Right kidney (tissue), 9 donors: ENCODE measurements at places on chromosomes 5 and 9.

DNA sequence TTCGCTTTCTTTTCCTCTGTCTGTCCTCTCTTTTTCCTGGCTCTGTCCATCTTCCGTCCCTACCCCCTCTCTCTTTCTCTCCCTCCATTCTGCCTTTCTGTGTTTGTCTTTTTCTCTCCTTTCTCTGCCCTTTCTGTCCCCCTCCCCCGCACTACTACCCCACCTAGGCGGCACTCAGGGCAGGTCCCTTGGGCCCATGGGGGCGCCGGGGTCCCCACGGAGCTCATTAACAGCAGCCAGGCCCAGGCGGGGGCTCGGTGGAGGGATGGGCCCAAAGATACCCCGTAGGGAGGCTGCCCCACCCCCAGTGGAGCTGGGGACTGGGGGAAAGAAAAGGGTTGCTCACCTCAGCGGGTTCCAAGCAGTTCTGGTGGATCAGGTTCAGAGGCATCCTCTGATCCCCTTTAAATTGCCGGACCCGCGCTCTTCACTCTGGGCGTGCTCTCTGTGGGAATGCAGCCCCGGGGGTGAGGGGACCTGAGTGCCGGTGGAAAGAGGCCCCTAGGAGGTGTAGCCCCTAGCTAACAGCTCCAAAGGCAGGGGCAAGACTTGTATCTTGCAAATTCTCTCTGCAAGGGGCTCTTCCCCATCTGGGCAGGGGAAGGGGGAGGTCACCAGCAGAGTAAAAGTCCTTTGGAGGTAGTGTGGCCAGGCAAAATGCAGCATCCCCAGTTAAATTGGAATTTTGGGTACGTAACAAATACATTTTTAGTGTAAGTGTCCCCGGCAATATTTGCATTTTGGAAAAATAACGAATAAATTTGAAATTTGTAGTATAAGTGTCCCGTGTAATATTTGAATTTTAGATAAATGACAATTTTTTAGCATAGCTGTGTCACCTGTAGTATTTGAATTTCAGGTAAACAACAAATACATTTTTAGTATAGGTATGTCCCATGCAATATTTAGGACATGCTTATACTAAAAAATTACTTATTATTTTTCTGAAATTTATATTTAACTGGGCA lies 7.4 kb downstream of the LHX2 start:
- peak; percentile 62 for DNase-seq

- peak; percentile 57 for DNase-seq
These were observed 30.1 kb upstream of the PDE8B start for GRCh38 chr5:77180167-77181081.

DNA sequence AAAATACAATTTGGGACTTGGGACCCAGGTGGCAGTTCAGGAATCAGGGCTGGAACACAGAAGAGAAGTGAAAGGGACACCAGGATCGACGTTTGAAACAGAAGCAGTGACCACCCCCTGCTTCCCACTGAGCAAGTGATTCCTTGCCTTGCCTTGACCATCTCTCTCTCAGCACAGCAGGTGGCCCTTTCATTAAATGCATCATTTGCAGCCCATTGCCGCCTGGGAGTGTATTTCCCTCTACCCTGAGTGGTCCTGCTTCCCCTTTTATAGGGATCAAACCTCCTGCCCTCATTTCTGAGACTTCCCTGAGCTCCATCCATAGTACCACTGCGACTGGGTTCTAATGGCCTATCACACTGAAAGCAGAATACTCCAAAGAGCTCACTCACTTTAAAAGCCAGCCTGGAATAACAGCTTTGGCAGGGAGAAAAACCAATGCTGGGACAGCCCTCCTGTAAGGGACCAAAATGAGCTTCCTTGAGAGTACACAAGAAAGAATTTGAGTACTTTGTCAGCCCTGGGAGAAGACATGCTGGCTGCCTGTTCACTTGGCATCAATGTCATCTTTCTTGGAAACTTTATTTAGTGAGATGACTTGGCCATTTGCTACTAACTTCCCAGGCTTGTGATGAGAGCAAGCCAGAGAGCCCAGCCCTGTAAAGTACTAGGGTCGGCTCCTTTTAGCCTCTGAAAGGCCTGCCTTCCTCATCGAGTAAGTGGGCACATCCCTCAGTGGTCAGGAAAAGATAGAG lies 149.7 kb downstream of the SLIT3 start:
- DNase-seq: no peak

- DNase-seq: no peak
These were observed 135.7 kb downstream of the ADAMTS2 start for GRCh38 chr5:179209359-179210150.

- no peak for DNase-seq
These were observed 33.2 kb upstream of the ASTN2 start for GRCh38 chr9:117448066-117448465.

DNA sequence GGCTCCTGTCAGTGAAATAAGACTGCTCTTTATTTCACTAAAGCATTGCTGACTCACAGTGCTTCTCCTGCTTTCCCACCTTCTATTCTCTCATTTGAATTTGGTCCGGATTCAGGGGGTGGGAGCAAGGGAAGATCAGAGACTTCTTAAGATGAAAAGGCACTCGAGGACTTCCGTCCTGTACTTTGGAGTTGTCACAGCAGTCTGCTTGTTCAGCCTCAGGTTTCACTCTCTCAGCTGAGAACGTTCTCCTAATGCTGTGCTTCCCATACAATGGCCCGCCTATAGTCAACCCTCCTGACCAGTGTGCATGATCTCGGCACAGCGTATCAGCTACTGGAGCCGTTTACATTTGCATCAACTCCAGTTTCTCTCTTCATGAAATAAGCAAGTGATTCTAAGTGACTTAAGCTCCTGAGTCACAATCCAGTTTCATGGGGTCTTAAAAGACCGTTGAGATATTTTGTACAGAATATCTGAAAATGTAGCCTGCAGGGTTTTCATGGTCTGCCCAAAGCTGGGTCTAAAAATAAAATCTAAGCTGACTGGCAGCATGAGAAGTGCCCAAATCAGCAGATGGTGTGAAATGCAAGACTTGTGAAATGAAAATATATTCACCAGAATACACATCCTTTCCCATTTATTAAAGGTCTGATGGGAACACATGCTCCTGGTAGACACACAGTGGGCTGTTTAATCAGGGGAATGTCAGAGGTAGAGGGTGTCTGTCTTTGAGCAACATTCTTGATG lies 145.0 kb downstream of the ADCY2 start:
- DNase-seq: no peak

DNA sequence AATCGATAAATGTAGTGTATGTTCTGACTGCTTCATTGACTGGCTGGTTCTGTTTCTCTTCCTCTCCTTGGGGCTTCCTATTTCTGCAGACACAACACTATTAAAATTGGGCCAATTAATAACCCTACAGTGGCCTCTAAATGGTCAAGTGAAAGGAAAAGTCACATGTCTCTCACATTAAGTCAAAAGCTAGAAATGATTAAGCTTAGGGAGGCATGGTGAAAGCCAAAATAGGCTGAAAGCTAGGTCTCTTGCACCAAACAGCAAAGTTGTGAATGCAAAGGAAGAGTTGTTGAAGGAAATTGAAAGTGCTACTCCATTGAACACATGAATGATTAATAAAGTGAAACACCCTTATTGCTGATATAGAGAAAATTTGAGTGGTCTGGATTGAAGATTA lies 58.2 kb downstream of the CCNH start:
- peak; percentile 2 for DNase-seq

GRCh38 chr5:137310051-137310730 lies 188.9 kb downstream of the SPOCK1 start:
- no peak for DNase-seq

- DNase-seq: no peak
These were observed 163.9 kb downstream of the ARRDC3 start for GRCh38 chr5:91219091-91219802.

DNA sequence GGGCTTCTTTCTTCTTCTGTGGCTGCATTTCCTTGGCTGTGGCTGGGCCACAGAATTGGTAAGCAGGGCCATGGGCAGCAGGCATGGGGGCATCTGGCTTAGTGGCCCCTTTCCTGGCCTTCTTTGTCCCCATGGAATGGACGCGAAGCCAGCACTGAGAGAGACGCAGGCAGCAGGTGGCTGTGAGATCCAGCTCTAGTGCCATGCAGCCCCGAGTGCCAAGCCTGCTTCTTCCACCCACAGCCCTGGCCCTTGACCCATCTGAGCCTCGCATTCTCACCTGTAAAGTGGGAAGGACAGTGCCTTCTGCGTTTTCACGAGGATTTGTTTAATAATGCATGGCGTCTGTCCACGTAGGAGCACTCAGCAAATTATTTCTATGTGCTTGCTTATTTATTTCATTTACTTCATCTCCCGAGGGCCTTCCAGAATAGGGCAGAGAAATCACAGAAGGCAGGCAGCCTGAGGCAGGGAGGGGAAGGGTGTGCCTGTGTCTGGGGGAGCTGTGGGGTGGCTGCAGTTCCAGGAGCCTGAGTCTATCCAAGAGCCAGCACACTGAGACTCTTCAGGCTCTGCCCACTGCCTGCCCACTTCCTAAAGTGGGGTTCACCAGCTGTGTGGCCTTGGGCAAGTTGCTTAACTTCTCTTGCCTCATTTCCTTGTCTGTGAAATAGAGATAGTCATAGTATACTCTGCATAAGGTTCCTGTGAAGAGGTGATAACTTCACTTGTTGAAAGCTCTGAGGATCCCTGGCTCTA lies 55.2 kb downstream of the NTNG2 start:
- DNase-seq: no peak

GRCh38 chr9:96071076-96071814 lies 195.8 kb downstream of the ERCC6L2 start:
- DNase-seq: no peak

- DNase-seq: no peak
These were observed 1.8 kb upstream of the FAM78A start for GRCh38 chr9:131277910-131278701.

- DNase-seq: peak; percentile 89
These were observed 1057.7 kb upstream of the DMAC1 start for GRCh38 chr9:8857068-8857925.

GRCh38 chr5:137433539-137433938 lies 65.6 kb downstream of the SPOCK1 start:
- no peak for DNase-seq

- no peak for DNase-seq
These were observed 32.1 kb downstream of the MTMR12 start for GRCh38 chr5:32280656-32281081.

DNA sequence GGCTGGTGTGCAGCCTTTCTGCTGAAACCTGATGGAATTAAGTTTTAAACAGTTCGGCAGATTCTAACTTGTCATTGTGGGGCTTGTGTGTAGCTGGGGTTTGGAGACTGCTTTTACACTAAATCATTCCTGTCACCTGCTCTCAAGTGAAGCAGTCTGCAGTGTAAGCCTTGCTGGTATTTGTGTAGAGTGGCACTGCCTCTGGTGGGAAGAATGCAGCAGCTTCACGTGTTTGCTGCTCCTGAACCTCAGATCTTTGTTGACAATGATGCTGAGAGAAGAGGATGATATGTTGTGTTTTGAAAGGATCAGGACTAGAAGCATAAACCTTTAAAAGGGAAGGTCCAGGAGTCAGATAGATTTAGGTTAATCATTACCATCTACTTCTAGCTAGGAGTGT lies 88.1 kb downstream of the KDM4C start:
- DNase-seq: peak; percentile 19

DNA sequence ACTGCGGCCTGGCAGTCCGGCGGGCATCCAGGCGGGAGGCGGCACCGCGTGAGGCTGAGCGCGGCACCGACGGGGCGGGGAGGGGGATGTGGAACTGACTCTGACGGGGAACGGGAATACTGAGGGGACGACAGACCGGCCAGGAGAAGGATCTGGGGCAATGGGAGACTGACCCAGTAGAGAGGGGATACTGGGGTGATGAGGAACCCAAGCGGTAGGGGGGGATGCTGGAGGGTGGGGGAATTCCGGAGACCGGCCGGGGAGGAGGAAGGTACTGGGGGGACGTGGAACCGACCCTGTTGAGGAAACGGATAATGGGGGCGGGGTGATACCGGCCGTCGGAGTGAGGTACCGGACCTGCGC lies 423 bp downstream of the IPPK start:
- no peak for DNase-seq

DNA sequence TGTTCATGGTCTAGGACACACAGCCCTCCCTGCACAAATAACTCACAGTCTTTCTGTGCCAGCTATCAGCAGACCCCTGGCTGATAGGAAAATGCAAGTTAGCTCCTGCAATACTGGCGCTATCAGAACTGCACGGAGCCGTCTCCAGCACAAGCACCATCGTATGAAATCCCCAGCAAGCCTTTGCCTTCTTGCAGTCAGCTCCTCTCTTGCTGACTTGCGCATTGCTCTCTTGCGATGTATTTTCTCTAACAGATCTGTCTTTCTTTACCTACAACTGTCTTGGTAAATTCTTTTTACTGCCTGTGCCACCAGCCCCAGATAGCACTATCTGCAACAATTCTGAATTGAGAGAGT lies 25.1 kb upstream of the UGCG start:
- DNase-seq: peak; percentile 6

DNA sequence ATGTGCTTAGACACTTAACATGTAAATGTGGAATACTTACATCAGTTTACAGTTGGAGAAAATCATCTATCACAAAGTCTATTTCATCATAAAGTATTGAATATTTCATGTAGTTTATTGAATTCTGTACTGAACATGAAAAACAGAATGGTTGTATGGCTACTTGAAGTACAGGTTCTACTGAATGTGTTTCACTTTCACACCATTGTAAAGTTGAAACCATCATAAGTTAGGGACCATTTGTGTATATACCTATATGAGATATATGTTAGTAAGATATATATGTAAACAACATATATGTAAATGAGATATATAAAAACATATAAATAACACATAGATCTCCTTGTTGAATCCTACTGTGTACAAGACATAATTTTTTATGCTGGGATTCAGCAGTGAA lies 63.0 kb upstream of the TAF11L2 start:
- no peak for DNase-seq

DNA sequence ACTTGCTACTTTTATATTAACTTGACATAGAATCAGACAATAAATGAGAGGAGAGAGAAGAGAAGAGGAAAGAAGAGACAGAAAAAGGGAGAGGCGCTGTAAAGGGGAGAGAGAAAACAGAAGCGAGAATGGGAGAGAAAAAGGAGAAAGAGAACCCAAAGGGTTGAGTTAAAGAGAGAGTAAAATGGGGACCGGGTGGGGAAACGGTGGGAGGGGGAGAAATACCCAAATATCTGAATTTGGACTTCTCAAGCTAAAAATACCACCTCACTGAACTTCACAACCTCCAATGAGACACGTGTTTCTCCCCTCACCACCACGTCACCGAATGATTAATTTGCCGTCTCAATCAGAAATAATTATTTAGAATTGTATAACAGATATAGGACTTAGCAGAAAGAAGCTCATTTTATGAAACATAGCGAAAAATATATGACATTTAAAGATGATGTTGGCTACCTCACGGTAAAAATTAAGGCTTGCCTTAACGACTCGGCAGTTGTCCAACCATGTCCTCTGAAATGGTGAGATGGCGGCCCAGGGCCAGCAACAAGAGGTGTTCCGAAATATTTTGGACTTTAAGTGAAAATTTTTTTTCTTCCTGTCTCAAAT lies 204.1 kb downstream of the MEF2C start:
- DNase-seq: no peak

- DNase-seq: no peak
These were observed 10.8 kb downstream of the KLF9 start for GRCh38 chr9:70403618-70404025.
